Nasal cavity respiratory epithelium epithelial cell of viscerocranial mucosa (primary cell): ENCODE measurements at places on chromosomes 4 and X. TPM values are rescaled to one million over a fixed set of nuclear protein-coding genes. Genes with fewer than 3 reads are reported as not detected.

Gene OCIAD1
- total RNA-seq, result 108 and 113 TPM in 2 replicates

Gene IDH3G
- 22.9 and 38.8 TPM in 2 replicates for total RNA-seq

Gene PPARGC1A
- total RNA-seq, result under 0.01 and 38.9 TPM in 2 replicates

Gene CLTRN
- total RNA-seq, result 1.00 and 1.0 TPM in 2 replicates
